ENCODE measurements at places on chromosomes 7 and 10. TPM values are rescaled to one million over a fixed set of nuclear protein-coding genes. Genes with fewer than 3 reads are reported as not detected.

DNA sequence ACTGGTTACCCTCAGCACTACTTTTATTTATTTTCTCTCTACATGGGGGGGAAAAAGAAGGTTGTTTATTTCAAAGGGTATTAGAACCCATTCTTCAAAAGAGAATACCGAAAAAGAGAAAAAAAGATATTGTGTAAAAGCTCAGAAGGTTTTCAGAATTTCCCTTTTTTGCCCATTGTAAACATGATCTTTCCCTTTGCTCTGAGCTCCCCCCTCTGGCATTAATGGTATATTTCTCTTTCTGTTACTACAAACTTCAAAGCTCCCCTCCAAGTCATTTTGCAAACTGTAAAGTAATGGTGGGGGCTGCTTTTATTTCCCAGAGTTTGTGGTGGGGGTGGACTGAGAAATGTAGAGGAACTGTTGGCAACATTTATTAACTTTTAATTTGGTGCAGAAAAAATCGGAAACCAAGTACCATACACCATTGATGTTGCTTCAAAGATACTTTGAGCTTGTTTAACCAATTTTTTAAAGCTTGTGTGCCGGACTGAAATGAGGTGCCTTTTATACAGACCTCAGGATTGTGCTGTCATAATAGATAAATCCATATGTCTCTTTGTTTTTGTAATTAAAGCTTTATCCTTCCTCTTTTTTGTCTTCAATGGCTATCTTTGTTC is 181.5 kb downstream of the EXOC4 start:
- DNase-seq: no peak
- H3K36me3 ChIP-seq: no peaks in the 10 kb centered on the region
- H3K4me1 ChIP-seq: peaks cover 32% of the 10 kb centered on the region
- no peak overlapping the region for H3K27ac ChIP-seq
- H3K4me3 ChIP-seq: no peak overlapping the region
- no peaks in the 10 kb centered on the region for H3K27me3 ChIP-seq

The TAS2R3 gene
- 5.6 TPM for total RNA-seq

The SAP25 gene
- 13.5 TPM for total RNA-seq

DNA sequence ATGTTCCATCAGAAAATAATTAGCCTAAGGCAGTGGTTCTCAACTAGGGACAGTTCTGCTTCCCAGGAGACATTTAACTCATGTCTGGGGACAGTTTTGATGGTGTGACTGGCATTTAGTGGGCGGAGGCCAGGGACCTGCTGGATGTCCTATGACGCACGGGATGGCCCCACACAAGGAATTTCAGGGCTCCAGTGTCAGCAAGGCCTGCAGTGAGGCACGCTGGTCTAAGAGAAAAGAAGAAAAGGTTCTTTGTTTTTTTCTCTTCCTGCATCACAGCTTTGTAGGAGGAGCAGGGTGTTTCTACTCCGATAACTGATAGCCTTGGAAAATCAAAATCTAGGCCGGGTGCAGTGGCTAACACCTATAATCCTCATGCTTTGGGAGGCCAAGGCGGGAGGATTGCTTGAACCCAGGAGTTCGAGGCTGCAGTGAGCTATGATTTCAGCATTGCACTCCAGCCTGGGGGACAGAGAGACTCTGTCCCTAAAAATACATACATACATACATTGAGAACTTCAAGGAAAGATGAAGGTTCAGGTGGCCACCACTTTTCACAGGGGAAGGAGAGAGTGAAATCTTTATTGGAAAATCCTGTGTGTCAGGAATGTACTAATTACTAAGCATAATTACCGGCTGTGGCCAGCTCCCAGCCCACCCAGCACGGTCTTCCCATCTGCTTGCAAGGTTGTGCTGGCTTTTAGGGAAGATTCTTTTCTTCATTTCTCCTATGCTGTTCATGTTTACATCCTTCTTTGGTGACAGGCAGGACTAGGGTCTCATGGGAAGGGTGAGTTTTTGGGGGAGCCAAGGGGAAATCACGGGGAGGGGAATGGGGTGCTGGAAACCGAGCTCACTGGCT is 150.4 kb downstream of the ACTR3B start:
- DNase-seq: no peak
- no peaks in the 10 kb centered on the region for H3K36me3 ChIP-seq
- H3K27me3 ChIP-seq: peaks cover 18% of the 10 kb centered on the region
- H3K4me1 ChIP-seq: peaks cover 26% of the 10 kb centered on the region
- no peak overlapping the region for H3K4me3 ChIP-seq

The MYPN gene
- total RNA-seq: not detected

- no peaks in the 10 kb centered on the region for H3K4me1 ChIP-seq
- H3K4me3 ChIP-seq: no peak overlapping the region
- no peak for DNase-seq
- no peaks in the 10 kb centered on the region for H3K36me3 ChIP-seq
- H3K27me3 ChIP-seq: no peaks in the 10 kb centered on the region
These were observed 717.6 kb downstream of the GRM8 start for GRCh38 chr7:126535176-126535575.

The ARHGAP22 gene
- 2.9 TPM for total RNA-seq

DNA sequence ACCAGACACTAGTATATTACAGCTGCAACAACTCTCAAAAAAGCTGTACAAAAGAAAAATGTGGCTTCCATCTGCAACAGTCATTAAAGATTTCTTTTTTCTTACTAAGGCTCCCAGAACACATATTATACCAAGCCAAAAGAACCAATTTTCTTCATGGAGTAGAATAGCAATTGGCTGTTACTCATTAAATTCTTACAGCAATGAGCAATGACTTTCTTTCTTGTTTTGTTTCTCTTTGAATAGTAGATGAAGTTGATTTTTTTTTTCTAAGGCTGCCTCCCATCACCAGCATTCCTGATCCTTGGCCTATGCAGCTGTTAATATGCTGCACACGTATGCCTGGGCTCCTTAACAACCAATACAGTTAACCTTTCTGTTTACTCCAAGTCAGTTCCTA is 36.6 kb upstream of the SPOCK2 start:
- DNase-seq: no peak
- H3K4me1 ChIP-seq: peaks cover 2% of the 10 kb centered on the region
- no peaks in the 10 kb centered on the region for H3K27me3 ChIP-seq
- peaks cover 26% of the 10 kb centered on the region for H3K36me3 ChIP-seq
- H3K27ac ChIP-seq: no peak overlapping the region

All from mesothelial cell of epicardium (in vitro differentiated cells).